SHP77 (cell line): ENCODE measurements at places on chromosomes 4 and X.

- no peak for DNase-seq
These were observed 86.7 kb upstream of the TECRL start for GRCh38 chr4:64495946-64496345.

DNA sequence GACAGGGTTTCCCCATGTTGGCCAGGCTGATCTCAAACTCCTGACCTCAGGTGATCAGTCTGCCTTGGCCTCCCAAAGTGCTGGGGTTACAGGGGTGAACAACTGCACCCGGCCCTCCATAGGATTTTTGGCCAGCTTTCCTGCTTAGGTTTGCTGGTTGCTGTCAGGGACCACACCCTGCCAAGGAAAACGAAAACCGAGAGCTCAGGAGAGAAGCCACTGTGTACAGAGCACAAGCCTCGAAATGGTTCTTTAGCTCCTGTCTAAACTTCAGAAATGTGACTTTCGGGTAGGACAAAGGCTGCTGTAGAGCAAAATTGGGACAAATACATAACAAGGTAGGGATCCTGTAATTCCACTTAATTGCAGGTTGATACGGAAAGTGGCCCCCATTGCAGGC lies 146.3 kb upstream of the ATP6AP2 start:
- DNase-seq = no peak

GRCh38 chr4:169189372-169189771 lies 81.4 kb downstream of the SH3RF1 start:
- no peak for DNase-seq

DNA sequence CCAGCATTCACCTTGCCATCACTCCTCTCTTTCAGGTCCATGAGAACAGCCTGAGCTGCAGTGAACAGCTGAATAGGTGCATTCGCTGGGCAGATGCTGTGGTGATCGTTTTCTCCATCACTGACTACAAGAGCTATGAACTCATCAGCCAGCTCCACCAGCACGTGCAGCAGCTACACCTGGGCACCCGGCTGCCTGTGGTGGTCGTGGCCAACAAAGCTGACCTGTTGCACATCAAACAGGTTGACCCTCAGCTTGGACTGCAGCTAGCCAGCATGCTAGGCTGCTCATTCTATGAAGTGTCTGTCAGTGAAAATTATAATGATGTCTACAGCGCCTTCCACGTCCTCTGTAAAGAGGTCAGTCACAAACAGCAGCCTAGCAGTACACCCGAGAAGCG lies 3.2 kb downstream of the RASL11B start:
- no peak for DNase-seq

- no peak for DNase-seq
These were observed 121.2 kb downstream of the VCX2 start for GRCh38 chrX:8049827-8050226.

DNA sequence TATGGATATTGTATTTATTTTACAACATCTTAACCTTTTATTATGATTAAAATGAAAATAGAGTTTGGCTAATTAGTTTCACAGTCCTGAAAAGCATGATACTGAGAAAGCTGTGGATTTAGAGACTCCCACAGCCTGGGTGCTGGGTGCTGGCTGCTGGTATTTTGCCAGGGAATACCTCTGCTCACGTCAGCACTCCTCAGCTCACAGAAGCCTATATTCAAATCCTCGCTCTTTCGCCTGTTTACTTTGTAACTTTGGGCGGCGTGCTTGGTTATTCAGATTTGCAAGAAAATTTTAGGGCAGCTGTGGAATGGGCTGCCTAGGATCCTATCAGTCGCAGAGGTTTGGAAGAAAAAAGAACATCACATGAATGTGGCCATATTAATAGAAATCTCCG lies 261.8 kb downstream of the DCTD start:
- peak; percentile 49 for DNase-seq

- no peak for DNase-seq
These were observed 882.6 kb downstream of the TRIML1 start for GRCh38 chr4:189021831-189022230.

DNA sequence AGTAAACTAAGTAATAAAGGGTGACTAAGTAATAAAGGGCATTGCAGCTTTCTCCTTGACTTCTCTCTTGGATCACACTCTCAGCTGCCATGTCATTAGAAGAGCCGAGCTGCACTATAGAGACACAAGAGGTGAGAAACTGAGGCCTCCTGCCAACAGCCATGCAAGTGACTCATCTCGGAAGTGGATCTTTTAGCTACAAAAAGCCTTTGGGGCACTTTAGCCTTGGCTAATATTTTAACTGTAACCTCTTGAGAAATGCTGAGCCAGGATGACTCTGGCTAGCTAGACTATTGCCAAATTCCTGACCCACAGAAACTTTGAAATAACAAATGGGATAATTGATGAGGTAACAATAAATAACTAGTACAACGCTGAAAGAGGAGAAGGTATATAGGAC lies 1.5 kb upstream of the NEIL3 start:
- DNase-seq = no peak
